CMK (cell line): ENCODE measurements at places on chromosomes 4 and X.

DNA sequence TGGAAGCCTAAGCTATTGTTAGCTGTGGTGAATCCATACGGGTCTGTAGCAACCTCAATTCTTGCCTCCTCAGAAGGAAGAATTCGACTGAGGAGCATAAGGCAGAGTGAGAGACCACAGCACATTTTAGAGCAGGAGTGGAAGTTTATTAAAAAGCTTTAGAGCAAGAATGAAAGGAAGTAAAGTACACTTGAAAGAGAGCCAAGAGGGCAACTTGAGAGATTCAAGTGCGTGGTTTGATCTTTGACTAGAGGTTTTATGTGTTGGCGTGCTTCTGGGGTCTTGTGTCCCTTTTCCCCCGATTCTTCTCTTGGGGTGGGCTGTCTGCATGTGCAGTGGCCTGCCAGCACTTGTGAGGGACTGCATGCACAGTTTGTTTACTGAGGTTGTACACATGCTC lies 880.6 kb upstream of the INTU start:
- no peak for DNase-seq

DNA sequence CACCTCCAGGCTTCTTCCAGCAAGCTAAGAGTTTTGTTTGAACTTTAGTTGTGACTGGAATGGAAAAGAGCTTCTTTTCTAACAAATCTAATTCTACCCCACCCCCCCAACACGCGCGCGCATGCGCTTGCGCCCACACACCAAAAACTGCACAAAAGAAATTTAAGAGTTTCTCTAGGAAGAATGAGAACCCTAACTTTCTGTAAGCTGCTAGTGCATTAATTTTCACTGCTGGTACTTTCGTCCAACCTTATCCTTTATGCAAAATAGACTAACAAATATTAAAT lies 9.0 kb upstream of the INTU start:
- no peak for DNase-seq

DNA sequence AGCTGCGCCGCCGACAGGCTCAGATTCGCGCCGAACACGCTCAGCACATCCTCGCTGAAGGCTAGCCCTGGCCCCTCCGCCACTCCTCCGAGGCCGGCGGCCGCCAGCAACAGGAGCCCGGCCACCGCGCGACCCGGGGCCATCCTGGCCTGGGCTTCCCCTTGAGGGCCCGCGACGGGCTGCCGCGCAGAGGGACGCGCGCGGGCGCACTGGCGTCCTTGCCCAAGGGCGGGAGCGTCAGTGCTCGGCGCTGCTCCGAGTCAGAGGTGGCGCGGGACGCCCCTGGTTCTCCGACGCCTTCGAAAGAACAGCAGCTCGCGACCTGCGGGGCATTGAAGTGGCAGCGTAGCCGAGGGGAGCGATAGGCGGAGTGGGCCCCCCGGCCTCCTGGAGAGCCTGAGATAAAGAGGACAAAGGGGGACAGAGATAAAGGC lies 745 bp downstream of the SLC39A8 start:
- DNase-seq, result no peak

DNA sequence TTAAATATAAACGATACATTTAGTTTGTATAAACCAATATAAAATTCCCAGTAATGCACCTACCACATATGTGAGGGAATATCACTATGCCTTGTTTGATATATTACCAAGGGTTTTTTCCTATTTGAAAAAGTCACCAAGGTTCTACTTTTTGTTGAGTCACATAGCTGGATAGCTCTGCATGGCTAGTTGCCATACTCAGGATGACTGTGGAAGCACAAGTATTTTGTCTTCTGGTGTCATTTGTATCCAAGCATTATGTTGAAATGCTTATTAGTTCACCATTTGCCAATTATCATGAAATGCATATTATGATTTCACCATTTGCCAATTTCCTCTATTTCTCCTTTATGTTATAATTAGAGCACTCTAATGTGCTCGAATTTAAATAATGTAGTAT lies 162.7 kb upstream of the TTC29 start:
- DNase-seq, result no peak

DNA sequence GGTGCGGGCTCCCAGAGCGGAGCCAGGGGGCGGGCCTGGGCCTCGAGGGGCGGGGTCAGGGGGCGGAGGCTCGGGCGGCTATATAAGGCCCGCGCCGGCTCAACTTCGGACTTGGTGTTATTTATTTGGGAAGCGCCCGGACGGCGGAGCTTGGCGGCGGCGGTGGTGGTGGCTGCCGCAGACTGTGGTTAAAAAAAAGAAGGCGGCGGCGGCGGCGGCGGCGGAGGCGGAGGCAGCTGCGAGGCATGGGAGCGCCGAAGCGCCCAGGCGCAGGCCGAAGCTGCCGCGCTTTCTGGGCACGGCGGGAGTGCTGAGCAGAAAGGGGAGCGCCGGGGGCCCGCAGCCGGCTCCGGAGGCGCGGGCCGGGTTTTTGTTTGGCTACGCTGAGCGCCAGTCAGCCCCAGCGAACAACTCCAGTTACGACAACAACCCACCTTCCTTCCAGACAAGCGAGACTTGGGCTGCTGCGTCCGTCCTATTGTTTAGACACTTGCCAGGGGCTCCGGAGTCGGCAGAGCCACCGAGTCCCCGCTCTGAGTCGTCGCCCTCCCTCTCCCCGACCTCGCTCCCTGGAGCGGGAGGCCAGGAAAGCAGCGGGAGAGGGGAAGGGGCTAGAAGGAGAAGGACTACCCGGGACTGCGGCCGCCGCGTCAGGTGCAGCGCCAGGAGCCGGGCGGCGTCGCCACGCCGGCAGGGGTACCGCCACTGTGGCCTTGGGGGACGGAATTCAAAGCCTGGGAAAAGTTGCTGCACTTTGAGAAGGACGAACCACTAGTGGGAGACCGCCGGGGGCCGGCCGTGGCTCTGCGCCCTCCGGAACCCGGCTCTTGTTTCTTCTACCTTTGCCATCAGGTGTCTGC lies at the start of gene SLIT2:
SLIT2 (plus strand) TSS at position 110 of the 860 bp plus-strand sequence. CDS start 1,911 bp downstream, outside the sequence.
- DNase-seq, result no peak

DNA sequence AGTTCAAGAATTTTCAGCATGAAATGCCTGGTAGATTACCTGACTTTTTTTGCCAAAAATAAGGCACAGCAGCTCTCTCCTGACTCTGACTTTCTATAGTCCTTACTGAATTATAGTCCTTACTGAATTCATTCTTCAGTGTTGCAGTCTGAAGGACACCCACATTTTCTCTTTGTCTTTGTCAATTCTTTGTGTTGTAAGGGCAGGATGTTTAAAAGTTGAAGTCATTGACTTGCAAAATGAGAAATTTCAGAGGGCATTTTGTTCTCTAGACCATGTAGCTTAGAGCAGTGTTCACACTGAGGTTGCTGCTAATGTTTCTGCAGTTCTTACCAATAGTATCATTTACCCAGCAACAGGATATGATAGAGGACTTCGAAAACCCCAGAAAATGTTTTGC lies 168.0 kb downstream of the SOWAHB start:
- DNase-seq, result no peak

GRCh38 chr4:164572877-164573279 lies 181.1 kb upstream of the SMIM31 start:
- no peak for DNase-seq

DNA sequence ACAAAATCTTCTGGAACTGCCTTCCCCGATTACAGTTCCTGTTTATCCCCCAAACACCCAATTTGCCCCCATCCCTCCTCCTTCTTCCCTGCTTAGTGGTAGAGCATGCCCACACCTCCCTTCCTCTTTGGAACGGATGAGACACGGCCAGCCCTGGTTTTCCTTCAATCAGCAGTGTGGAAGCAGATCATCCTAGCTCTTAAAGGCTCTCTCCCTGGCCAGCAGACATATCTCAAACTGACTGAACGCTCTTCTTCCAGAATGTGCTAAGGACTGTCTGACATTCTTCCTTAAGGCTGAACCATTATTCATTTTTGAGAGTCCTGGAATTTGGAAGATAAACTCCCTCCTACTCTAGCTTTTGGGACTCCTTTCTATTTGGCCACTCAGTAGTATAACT lies 161.1 kb downstream of the TRIML1 start:
- DNase-seq, result no peak
